ENCODE measurements at places on chromosomes 7 and 10.

- no peak for DNase-seq
Observed at GRCh38 chr7:116232920-116233319, 22.6 kb downstream of the TES start.

DNA sequence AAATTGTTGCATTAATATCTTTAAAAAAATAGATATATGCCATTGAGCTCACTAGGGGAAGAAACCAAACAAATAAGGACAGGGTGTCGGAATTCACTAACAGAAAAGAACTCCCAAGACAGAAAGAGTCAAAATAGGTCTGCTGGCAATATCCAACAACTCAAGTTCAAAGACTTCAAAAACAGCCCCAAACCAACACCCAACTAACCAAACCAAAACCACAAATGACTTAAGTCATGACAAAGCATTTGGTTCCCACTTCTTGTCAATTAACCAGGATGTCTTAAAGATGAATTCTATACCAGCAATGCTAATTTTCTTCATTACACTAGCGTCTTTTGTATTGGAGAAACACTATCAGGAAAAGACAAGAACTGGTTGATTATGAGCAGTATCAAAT, 249.0 kb upstream of the PLXNA4 start:
- no peak for DNase-seq

DNA sequence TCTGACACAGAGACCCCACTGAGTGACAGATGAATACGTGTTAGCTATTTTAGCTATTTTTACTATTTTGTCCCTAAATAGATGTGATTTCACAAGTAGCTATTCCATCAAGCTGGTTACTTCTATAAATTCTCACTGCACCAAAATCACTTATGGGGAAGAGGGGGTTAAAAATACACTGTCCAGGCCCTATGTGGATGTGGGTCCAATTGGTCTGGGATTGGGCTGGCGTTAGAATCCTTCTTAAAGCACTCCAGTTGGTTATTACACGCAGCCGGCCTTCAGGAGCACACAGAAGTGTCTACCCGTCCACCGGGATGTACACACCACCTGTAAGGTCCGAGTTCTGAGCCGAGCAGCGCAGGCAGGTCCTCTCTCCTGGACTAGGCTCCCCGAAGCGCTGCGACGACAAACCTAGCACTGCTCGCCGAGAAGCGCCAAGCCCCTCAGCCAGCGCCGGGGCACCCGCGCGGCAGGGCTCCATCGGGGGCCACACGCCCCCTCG, 222.3 kb upstream of the MKLN1 start:
- DNase-seq, result no peak

- no peak for DNase-seq
Observed at GRCh38 chr10:112098682-112099081, 84.9 kb downstream of the GPAM start.

All from NCI-H2227 treated with DMSO at 0.1 percent for 48 hours (cell line).